ENCODE measurements at places on chromosomes 3 and 15.

- DNase-seq, result no peak
Measured at GRCh38 chr15:82641129-82641798, 5.9 kb downstream of the CPEB1 start.

DNA sequence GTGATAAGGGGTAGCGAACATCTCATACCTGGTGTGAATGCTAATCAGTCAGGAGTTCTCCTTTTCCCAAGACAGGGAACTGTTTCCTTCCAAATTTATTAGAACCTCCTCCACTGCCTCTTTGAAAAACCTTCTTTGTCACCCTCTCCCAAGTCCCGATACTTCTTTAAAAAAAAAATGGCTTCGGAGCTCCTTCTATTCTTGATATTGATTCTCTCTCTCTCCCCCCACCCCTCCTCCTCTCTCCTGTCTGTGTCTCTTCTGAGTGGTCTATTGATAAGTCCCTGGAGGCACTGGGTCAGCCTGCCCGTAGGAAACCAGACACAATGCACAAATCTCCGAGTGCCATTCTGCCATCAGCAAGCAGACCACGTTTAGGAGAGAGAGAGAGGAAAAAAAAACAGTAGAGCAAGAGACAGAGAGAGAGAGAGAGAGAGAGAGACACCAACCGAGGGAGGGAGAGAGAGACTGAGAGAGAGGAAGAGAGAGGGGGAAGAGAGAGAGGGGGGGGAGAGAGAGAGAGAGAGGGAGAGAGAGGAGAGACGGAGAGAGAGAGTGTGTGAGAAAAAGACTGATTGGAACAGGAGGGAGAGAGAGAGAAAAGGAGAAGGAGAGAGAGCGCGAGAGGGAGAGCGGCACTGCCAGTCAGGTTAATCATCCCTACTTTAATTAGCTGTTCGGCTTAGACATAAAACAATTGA lies 160.9 kb downstream of the TIGIT start:
- DNase-seq, result no peak

DNA sequence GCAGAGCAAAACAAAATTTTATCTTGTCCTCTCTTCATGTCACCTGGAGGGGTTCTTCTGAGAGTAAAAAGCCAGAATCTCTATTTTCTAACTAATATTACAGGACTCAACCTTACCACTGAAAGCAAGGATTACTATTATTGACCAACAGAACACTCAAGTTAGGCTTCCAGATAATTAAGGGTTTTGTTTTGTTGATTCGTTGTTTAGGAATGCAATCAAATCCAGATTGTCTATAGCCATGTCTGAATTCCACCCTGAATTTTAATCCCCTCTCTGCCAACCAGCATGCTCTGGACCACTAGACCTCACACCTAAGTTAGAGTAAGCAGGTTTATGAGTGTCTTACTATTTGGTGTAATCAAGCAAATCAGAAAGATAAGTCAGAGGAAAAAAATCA lies 90.7 kb downstream of the PEAK1 start:
- no peak for DNase-seq

DNA sequence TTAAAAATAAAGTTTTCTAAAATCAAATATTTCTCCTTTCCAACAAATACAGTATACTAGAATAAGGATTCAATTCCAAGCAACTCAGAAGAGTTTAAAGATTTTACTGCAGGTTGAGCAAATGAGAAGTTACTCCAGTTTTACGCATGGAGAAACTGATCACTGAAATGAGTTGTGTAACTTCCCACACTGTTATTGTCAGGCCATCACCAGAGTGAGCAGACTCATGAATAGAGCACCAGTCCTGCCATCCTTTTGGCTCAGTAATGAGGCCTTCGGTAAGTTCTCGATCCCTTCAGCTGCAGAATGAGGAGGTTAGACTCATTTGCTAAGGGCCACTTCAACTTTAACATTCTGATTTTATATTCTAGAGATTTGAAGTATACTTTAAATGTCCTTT lies 48.1 kb downstream of the OSBPL10 start:
- no peak for DNase-seq

DNA sequence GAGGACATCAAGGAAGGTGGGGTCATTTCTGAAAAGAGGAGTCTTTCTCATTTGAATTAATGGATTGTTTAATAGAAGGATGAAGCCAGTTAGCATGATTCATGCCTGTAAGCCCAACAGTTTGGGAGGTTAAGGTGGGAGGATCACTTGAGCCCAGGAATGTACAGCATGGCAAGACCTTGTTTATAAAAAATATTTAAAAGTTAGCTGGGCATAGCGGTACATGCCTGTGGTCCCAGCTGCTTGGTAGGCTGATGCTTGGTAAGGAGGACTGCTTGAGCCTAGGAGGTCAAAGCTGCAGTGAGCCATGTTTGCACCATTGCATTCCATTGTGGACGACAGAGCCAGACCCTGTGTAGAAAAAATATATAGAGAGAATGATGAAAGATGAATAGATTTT lies 165.5 kb downstream of the ALCAM start:
- no peak for DNase-seq

- no peak for DNase-seq
Measured at GRCh38 chr3:156271508-156271907, 151.1 kb downstream of the KCNAB1 start.

DNA sequence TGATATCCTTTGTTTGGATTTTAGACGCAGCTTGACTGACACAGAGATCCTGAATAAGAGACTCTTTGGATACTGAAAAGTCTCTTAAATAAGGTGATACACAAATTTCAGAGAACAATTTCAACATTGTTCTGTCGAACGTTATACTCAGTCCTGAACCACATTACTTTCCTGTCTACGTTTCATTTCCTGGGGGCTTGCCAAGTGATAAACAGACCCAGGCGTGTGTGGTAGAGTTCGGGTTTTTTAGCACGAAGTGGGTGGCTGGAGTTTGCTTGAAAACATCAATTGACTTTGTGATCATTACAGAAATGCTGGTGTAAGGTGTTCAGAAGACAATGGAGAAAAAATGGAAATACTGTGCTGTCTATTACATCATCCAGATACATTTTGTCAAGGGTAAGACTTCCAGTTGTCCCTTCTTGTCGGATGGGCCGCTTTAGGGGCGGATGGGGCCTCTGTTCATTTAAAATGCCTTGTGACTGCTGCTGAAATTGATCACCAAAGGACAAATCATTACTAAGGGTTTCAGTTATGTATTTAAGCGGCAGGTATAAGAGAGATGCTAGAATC lies at the start of gene CD96:
TSS of gene CD96 (plus strand) at position 287 of the 573 bp plus-strand sequence. CDS start at position 339, 52 bp downstream.
- no peak for DNase-seq

- DNase-seq, result no peak
Measured at GRCh38 chr15:80820092-80820491, 40.9 kb downstream of the CEMIP start.
